Activated T-cell treated with anti-CD3 and anti-CD28 coated beads, Interleukin-2, amount 50 U/mL, for 4 hours (primary cell): ENCODE measurements at places on chromosomes 5 and 9.

- DNase-seq, result peak; percentile 65
Measured at GRCh38 chr9:129237164-129237611, 59.1 kb upstream of the IER5L start.

- no peak for DNase-seq
Measured at GRCh38 chr9:111752455-111752854, 42.3 kb downstream of the SHOC1 start.

- no peak for DNase-seq
Measured at GRCh38 chr9:129282272-129282671, 104.2 kb upstream of the IER5L start.

DNA sequence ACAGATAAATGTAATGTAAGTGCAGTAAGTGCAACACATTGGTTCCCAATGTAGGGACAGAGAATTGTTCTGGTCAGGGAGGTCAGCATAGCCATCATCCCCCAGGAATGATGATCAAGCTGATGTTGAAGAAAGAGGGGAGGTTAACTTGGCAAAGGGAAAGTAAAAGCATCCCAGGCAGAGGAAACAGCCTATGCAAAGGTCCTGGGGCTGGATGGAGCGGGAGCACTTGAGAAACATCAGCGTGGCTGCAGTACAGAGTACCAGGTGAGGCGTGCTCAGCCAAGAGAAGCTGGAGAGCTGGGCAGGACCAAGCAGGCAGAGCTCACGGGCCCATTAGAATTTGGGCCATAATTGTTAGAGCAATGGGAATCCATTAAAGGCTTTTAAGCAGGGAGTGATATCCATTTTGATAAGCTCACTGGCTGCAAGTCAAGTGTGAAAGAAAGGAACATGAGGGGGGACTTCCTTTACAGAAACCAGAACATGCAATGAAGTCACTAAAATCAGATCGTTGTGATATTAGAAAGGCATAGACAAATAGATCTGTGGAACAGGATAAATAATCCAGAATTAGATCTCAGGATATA lies 50.1 kb upstream of the HAND1 start:
- no peak for DNase-seq

GRCh38 chr5:671459-672328 lies 21.5 kb downstream of the TPPP start:
- peak; percentile 62 for DNase-seq

- DNase-seq, result no peak
Measured at GRCh38 chr9:94743035-94743954, 16.8 kb downstream of the AOPEP start.

GRCh38 chr9:5549658-5550650 lies 39.6 kb downstream of the PDCD1LG2 start:
- no peak for DNase-seq

DNA sequence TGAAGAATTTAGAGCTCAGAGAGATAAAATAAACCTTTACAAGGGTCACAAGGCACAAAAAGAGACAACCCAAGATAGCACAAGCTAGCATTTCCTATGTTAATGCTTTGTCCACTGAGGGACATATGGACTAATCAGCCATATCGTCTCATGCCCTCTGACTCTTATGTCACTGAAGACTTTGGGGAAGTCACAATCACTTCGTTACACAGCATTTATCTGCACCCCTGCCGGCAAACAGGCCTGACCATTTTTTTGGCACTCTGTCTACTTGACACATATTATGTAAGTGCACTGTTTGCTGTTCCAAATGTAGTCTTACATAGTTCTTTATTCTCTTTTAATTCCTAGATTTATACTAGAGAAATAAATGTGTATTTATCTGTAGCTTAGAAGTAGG lies 13.9 kb upstream of the BNC2 start:
- DNase-seq, result no peak

GRCh38 chr9:133708246-133709014 lies 29.7 kb downstream of the SARDH start:
- DNase-seq, result no peak

DNA sequence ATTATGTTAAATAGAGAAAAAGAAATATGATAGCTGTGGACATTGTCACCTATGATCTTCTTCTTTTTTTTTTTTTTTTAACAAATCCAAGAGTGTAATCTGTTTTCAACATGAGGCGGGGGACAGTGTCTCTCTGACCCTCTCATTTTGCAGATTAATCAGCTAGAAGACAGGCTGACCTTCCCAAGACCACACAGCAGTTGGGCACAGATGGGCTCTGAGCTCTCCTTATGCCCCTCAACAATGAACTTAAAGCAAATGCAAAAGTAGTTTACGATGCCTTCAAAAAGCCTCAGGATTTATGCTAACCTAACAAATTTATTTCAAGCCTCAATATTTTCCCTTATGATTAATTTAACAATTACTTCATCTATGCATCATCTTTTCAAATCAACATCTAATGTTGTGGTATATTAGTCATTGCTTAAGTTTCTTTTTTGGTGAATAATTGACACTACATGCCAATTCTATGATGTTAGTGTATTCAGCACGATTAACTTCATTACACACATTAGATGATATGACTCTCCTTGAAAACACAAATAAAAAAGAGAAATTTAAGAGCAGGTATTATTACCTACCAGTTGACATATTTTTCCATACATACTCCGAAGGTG lies 7.4 kb downstream of the NFIL3 start:
- no peak for DNase-seq

DNA sequence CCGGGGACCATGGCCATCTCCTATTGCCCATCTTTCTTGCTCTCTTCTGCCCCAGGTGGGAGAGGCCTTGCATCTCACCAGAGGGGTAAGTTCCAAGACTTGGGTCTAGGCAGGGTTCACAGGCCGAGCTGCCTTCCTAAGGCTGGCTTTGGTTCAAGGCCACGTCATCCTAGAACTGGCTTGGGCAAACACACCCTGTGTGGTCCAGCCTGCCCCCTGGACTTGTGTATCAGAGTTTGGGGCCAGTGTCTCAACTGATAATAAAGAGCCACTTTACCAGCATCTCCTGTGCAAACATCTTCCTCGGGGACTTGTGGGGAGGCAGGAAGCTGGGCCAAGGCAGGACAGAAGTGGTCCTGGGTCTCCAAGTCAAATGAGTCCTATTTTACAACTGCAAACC lies 17.8 kb downstream of the BOD1 start:
- DNase-seq, result no peak

DNA sequence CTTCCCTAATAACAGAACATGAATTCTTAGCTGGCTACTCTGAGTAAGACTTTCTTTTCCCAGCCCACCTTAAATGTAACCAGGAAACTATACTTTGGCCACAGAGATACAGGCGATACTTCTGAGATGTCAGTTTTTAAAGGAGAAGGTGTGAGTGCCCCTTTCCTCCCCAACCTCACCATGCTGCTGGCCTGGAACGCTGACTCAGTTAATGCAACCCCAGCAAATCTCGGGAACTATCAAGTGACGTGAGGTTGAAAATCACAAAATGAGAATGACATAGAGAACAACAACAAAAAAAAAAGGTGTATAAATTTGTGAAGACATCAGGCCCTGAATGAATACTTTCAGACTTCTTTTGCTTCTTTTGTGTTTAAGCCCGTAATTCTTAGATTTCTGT lies 13.7 kb downstream of the ZNF484 start:
- DNase-seq, result no peak

- no peak for DNase-seq
Measured at GRCh38 chr5:15737871-15738664, 238.1 kb downstream of the FBXL7 start.

GRCh38 chr5:5006548-5006947 lies 133.6 kb upstream of the ADAMTS16 start:
- no peak for DNase-seq

- no peak for DNase-seq
Measured at GRCh38 chr9:117747386-117747970, 43.3 kb downstream of the TLR4 start.

GRCh38 chr9:119302988-119303698 lies 66.1 kb downstream of the BRINP1 start:
- DNase-seq, result no peak

DNA sequence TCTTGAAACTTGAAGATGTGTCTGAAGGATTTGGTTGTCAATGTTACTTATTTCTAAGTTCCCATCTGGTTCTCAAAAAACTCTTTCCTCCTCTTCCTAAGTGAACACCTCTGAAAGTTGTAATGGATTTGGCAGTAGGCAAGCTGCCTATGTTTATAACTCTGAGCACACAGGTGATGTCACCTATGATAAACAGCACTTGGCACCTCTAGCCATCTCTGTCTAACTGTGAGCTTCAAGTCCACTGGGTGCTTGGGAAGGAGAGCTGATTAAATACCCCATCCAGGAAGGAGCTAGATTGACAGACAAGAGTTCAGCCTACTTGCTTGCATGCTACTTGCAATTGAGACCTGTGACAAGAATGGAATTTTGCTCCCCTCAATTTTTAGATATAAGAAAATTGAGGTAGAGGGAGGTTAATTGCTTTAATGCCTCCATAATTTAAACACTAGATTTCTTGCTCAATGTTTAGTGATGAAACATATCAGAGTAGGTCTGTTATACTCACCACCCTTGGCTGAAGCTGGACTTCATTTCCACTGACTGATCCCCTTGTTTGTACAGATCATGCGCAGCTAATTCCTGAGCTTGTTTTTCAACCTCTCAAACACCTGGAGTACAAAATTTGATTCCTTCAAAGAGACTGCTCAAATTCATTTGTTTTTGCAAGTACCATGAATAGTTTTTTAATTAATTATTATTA lies 49.9 kb downstream of the PDE4D start:
- DNase-seq, result no peak

DNA sequence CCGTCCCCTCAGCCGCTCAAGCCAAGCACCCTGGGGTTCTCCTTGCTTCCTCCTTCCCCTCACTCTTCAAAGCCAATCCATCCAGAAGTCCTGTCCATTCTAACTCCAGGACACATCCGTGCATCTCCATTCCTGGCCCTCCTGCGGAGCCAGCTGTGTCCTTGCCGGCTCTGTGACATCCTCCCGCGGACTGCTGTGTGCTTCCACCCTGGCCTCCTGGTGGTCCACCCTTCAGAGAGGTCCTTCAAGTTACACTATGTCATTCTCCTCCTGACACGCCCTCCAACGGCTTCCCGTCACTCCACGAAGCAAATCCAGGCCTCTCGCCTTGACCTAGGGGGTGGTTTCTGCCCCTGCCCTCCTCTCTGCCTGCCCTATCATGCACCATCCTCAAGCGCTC lies 13.0 kb upstream of the SCGB3A1 start:
- no peak for DNase-seq

DNA sequence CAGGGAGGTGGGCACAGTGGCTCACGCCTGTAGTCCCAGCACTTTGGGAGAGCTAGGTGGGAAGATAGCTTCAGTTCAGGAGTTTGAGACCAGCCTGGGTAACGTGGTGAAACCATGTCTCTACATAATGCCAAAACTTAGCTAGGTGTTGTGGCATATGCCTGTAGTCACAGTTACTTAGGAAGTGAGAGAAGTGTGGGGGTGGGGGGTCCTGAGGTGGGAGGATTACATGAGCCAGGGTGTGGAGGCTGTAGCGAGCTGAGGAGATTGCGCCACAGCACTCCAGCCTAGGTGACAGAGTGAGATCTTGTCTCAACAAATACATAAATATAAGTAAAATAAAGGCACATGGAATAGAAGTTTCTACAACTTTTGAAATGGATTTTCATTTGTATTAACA lies 23.1 kb downstream of the VCAN start:
- DNase-seq, result no peak

DNA sequence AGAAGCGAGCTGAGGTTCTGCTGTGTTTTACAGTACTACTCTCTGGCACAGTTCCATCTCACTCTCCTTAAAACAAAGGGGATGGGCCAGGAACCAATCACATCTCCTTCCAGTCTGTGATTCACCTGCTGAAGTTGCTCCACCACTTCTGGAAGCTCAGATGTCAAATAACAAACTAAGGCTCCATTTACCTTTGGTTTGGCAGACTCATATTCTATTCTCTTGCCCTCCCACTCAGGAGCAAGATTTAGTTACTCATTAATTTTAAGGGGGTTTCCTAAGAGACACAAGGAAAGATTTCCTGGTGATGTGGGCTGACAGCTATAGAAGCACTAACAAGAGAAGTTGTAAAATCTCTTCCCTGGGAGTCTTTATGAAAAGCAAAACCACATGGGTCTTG lies 37.8 kb upstream of the KIF2A start:
- DNase-seq, result no peak

- peak; percentile 47 for DNase-seq
Measured at GRCh38 chr9:37408933-37409710, 13.4 kb upstream of the GRHPR start.

DNA sequence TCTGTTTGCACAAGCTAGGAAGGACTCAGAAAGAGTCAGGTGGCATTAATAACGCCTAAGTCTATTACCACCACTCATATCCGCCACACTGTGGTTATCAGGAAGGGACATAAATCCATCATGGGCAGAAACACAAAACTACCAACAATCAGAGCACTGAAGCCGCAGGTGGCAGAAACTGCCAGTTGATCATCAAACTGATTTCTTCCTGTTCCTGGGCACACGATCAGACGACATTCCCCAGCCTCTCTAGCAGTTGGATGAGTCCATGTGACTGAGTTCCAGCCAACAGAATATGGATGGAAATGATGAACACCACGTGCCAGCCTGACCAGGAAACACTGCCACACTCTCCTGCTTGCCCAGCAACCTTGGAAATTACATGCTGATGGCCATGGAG lies 181.7 kb downstream of the ELAVL2 start:
- DNase-seq, result no peak

GRCh38 chr5:138336952-138337684 lies 948 bp upstream of the FAM53C start:
- DNase-seq, result no peak

DNA sequence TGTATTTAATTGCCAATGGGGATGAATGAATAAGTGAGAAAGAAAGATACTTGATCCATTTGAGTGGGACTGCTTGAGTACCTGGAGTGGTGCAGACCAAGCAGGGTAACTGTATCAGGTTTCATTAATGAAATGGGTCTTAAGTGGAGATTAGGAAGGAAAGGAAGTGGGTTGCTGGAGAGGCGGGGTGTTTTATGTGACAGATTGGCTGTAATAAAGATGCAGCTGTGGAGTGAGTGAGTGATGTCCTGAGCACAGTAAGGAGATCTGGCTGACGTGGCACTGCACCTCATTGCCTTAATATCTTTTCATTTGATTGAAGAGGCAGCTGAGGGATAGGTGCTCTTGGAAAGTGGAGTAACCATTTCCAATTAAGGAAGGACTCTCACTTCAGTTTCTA lies 161.0 kb upstream of the CCDC152 start:
- DNase-seq, result no peak

- DNase-seq, result no peak
Measured at GRCh38 chr9:81460693-81461092, 228.7 kb downstream of the TLE1 start.

- peak; percentile 72 for DNase-seq
Measured at GRCh38 chr5:55172937-55173686, at the start of gene CDC20B. CDC20B (minus strand) TSS chr5:55173177; CDS start chr5:55173000, 177 bp downstream.
